HFFc6 (cell line): ENCODE measurements at places on chromosomes 6 and 20.

DNA sequence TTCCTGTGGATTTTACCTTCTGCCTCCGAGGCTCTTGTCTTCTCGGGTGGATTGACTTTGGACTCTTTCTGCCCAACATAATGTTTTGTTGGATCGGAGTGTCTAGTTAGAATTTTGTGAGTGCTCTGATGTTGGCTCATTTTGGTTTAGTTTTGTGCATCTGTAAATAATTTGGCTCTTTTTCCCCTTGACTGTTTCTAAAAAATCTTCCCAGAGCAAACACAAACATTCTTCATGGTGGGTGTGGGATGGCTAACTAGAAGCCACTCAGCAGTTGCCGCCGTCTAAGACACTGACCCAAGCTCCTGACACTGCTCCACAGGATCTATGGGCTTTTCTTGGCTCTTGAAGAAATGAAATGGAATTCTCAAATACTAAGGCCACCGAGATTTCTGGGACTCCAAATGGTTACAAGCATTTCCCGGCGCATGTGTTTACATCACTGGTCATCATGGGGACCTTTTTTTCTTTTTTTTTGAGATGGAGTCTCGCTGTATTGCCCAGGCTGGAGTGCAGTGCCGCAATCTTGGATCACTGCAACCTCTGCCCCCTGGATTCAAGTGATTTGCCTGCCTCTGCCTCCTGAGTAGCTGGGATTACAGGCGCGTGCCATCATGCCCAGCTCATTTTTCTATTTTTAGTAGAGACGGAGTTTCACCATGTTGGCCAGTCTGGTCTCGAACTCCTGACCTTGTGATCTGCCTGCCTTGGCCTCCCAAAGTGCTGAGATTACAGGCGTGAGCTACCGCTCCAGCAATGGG is 92.0 kb upstream of the FRMD1 start:
- no peak for DNase-seq

DNA sequence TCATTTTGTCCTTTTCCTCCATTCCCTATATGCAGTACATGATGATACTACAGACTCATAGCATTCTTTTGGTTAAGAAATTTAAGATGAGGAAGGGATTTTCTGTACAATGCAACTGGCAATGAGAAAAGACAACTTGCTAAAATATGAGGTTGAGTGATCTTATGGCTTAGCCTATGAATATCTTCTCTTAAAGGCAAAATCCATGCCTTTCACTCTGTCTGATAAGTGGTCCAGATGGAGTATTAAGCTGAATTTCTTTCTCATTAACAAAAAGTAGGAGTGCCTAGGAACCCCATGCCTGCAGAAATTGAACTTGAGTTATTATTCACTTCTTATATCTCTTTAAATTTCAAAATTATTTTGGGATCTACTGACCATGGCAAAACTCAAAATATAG is 135.3 kb downstream of the GRIK2 start:
- DNase-seq: no peak

DNA sequence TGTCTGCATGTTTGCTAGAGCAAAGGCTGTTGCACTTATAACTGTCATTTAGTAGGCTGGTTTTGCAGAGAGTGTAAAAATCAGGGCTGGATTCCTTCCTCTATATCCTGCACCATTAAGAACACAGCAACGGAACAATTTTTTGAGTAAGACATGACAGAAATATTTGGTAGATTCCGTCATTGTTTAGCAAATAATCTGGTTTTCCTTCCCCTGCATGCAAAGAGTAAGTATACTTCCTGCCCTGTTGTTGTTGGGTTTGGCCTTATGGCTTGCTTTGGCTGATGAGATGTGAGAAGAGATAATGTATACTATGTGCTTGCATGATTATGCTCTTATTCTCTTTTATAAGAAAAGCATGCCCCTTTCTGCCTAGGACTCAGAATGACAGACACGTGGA is 23.8 kb downstream of the MANEA start:
- DNase-seq: no peak

- peak; percentile 0 for DNase-seq
Measured at GRCh38 chr20:60480950-60481742, 522.9 kb downstream of the CDH26 start.

DNA sequence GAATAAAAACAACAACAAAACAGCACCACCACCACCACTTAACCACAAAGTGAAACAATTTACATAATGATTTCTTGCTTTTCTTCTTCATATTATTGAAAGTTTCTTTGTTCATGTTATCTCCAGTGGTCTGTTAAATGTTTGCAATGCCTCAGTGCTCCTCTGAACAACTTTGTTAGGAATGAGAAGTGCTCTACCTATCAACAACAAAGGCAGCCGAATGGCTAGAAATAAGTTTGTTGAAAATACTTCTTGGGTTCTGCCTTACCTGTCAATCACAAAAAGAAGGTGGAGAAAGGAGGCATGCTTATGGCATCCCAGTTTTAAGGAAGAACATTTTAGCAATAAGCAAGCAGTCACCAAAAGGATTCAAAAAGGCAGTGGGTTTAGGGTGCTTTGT is 490.2 kb downstream of the PRKN start:
- no peak for DNase-seq
